CD8-positive, alpha-beta memory T cell (primary cell): ENCODE measurements at places on chromosomes 11 and 22.

DNA sequence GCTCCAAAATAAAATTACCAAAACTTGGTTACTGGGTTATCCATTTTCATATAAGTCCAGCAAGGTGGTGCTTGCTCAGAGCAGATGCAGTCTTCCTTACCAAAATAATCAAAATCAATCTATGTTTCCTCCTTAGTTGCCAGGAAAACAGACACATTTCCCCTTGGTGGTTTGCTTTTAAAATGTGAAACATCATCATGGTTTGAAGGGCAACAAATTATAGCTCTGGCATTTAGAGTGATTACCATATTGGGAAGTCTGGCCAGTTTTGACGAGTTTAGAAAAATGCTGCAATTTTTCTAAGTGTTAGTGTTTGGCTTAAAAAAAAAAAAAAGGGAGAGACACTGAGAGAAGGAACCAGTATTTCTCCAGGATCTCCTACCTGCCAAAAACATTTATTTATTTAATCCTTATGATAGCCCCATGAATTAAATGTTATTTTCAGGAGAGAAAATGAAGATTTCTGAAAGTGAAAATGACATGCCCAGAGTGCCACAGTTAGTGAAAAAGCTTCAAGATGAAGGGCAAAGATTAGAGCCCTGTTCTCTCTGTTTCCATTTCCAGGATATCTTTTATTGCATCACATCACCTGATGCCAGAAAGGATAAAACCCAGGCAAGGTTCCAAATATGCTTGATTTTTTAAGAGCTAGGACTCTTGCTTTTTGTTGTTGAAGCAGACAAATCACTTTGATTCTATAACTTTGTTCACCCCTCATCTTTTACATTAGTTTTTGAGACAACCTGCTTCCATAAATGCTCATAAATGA, 29.6 kb upstream of the TBCEL start:
- DNase-seq, result no peak

DNA sequence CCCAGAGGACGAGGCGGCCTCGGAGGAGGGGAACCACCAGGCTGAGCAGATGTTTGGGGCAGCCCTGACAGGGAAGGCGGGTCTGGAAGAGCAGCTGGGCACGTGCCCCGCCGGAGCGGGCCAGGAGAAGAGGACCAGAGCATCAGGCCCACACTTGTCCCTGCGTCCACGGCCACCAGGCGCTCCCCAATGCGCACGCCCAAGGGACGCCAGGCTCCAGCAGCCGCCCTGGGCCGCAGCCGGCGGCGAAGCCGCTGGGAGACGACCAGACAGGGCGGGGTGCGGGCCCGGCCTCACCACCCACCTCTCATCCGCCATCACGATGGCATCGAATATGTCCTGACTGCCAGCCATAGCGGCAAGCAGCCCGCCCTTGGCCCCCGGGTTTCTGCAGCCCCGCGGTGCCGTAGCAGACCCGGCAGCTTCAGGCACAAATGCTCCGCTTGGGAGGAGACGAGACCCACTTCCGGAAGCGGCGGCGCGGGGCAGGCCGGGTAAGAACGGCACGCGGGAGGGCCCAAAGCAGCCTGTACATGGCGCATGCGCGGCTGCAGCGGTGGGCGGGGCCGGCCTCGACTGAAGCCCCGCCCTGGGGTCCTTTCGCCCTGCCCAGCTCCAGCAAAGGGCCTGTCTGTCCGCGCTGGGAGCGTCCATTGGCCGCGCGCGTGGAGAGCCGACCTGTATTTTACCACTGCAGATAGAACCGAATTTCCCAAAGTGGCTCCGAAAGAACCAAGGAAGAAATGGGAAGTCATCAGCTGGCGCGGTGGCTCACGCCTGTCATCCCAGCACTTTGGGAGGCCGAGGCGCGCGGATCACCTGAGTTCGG, at the start of gene LTO1:
LTO1 (minus strand) TSS at position 468 of the 829 bp plus-strand sequence; CDS start at position 354, 114 bp downstream.
- DNase-seq, result peak; percentile 92

DNA sequence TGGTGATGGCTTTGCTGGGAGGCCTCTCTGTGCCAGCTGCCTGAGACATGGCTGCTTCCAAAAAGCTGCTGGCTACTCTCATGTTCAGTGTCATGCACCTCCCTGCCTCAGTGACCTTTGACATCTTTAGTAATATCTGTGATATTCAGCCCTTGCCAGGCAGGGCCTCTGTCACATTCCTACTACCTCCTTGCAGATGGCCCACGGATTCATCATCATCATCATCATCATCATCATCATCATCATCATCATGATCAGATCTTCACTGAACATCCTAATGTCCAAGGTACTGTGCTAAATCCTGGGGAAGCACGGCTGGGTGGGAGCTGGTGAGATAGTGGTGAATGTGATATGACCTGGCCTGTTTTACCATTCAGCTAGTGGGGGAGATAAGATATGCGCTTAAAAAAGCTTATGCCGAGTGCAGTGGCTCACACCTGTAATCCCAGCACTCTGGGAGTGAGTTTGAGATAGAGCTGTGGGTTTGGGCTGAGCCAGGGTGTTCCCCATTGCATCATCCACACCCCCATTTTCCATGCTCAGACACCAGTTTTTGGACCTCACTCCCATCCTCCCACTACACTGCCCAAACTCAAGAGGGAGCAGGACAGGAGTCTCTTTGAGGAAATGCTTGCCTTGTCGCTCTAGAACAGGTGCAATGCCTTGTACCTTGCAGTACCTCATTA, 17.1 kb upstream of the TMPRSS13 start:
- DNase-seq, result no peak

DNA sequence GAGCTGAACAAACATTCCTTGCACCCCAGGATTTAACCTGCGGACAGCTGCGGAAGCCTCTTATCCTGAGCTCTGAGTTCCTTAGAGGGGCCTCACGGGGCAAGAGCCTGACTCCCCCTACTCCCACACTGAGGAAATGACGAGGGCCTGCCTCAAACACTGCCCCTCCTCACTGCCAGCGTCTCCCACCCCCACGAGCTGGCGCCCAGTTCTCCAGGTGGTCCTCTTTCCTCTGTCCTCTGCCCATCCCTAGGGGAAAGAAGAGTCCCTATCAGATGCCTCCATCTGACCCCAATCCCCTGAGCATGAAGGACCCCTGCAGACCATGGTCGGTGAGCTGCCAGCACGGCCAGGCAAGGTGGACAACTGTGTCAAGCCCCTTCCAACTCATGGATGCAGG, 14.3 kb downstream of the CHST1 start:
- no peak for DNase-seq

- no peak for DNase-seq
These were observed 355.9 kb upstream of the TENM4 start for GRCh38 chr11:79796704-79797103.

- DNase-seq, result no peak
These were observed 55.6 kb upstream of the CSNK2A3 start for GRCh38 chr11:11408436-11409221.

- DNase-seq, result no peak
These were observed 9.1 kb downstream of the AP1B1 start for GRCh38 chr22:29379258-29379657.

- DNase-seq, result no peak
These were observed 2.0 kb upstream of the NRGN start for GRCh38 chr11:124737638-124738305.

- no peak for DNase-seq
These were observed 360.9 kb upstream of the NARS2 start for GRCh38 chr11:78935398-78936068.

GRCh38 chr22:23149743-23150238, 4.5 kb downstream of the RAB36 start:
- DNase-seq, result no peak

GRCh38 chr11:58125469-58125868, at the start of gene OR9I1:
OR9I1 (minus strand) TSS chr11:58125530; CDS start chr11:58119444, 6,086 bp downstream.
- DNase-seq, result no peak

DNA sequence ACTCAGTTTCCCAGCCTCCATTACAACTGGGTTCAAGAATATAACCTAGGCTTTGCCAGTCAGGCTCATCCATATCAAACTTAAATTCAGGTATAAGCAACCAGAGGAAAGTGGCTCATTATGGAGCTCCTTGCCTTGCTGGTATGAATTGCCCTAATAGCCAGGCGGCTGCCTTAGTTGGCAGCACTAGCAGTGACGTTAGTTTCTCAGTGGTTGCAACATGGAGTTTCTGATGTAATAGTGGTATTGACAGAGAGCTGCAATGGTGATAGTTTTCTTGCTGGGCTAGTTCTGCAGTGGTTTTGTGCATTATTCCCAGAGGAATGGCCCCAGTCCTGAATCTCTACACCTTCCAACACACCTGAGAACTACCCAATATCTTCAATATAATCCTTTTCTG, 3.8 kb upstream of the TMEM123 start:
- no peak for DNase-seq

GRCh38 chr11:8691601-8692000, 9.0 kb downstream of the RPL27A start:
- DNase-seq, result no peak

GRCh38 chr11:132691848-132692550, 840.3 kb downstream of the OPCML start:
- no peak for DNase-seq

GRCh38 chr11:1140642-1141490, 16.9 kb upstream of the MUC5AC start:
- peak; percentile 30 for DNase-seq

GRCh38 chr11:2835296-2835695, 50.3 kb downstream of the CDKN1C start:
- no peak for DNase-seq

- DNase-seq, result peak; percentile 85
These were observed 25.0 kb upstream of the SUSD2 start for GRCh38 chr22:24156141-24156912.

GRCh38 chr11:43922744-43923405, 19.6 kb upstream of the C11orf96 start:
- DNase-seq, result no peak
